ENCODE measurements at places on chromosomes 16 and 17. TPM values are rescaled to one million over a fixed set of nuclear protein-coding genes. Genes with fewer than 3 reads are reported as not detected.

GRCh38 chr16:78953526-78953925 lies 647.0 kb downstream of the MAF start:
- H3K27me3 ChIP-seq, result no peaks in the 10 kb centered on the region
- H3K4me1 ChIP-seq, result peaks cover 2% of the 10 kb centered on the region
- no peaks in the 10 kb centered on the region for H3K36me3 ChIP-seq
- no peak overlapping the region for H3K27ac ChIP-seq
- no peak overlapping the region for H3K4me3 ChIP-seq
- DNase-seq, result no peak

The NKD1 gene
- 1.7 TPM for total RNA-seq

GRCh38 chr16:73365016-73365551 lies 317.2 kb upstream of the ZFHX3 start:
- DNase-seq, result no peak
- H3K4me3 ChIP-seq, result no peak overlapping the region
- H3K27ac ChIP-seq, result no peak overlapping the region
- no peaks in the 10 kb centered on the region for H3K36me3 ChIP-seq
- H3K4me1 ChIP-seq, result no peaks in the 10 kb centered on the region

The AANAT gene
- not detected for total RNA-seq

DNA sequence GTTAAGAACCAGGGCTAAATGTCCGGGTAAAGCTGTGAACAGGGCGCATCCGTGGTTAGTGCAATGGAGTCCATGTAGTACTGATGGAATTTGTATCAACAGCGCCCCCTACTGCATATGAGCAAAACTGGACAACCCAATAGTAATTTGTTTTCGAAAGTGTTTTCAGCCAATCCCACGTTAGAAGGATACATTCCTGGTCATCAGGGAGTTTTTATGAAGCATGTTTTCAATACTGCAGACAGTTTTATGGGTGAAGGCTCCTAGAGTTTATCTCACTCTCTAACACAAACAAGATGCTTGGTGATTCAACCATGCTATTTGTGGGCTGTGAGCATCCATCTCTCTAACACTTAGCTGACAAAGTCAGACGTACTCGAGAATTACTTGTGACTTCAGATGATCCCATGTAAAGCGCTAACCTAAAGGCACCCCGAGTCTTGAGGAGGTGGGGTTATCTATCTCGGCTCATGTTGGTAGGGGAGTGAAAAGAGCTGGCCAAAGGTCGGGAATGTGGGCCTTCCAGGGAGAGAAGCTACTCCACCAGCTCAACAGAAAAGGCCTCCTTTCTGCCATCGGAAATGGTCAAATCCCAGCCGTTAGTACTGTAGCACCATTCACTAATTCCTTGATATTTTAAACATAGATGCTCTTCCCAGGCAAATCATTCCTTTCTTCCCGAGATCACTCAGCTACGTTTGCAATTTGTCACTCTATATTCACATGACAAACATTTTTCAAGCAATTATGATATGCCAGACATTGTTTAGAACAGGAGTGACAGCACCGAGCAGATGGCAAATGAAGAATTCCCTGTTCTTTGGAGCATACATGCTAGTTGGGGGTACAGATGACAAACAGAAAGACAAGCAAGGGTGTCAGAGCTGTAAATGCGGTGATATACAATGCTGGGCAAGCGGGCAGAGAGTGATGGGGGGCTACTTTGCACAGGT lies 46.9 kb upstream of the HNF1B start:
- no peaks in the 10 kb centered on the region for H3K36me3 ChIP-seq
- DNase-seq, result peak; percentile 87
- H3K27me3 ChIP-seq, result peaks cover 35% of the 10 kb centered on the region
- peaks cover 6% of the 10 kb centered on the region for H3K4me1 ChIP-seq
- H3K4me3 ChIP-seq, result no peak overlapping the region
- no peak overlapping the region for H3K27ac ChIP-seq

GRCh38 chr16:85353839-85354685 lies 241.8 kb upstream of the CIBAR2 start:
- no peaks in the 10 kb centered on the region for H3K4me1 ChIP-seq
- H3K27ac ChIP-seq, result no peak overlapping the region
- no peak overlapping the region for H3K4me3 ChIP-seq
- H3K27me3 ChIP-seq, result no peaks in the 10 kb centered on the region

- H3K4me1 ChIP-seq, result no peaks in the 10 kb centered on the region
- H3K4me3 ChIP-seq, result no peak overlapping the region
- no peaks in the 10 kb centered on the region for H3K27me3 ChIP-seq
- DNase-seq, result no peak
Observed at GRCh38 chr17:50458701-50459676, 9.7 kb downstream of the CHAD start.

DNA sequence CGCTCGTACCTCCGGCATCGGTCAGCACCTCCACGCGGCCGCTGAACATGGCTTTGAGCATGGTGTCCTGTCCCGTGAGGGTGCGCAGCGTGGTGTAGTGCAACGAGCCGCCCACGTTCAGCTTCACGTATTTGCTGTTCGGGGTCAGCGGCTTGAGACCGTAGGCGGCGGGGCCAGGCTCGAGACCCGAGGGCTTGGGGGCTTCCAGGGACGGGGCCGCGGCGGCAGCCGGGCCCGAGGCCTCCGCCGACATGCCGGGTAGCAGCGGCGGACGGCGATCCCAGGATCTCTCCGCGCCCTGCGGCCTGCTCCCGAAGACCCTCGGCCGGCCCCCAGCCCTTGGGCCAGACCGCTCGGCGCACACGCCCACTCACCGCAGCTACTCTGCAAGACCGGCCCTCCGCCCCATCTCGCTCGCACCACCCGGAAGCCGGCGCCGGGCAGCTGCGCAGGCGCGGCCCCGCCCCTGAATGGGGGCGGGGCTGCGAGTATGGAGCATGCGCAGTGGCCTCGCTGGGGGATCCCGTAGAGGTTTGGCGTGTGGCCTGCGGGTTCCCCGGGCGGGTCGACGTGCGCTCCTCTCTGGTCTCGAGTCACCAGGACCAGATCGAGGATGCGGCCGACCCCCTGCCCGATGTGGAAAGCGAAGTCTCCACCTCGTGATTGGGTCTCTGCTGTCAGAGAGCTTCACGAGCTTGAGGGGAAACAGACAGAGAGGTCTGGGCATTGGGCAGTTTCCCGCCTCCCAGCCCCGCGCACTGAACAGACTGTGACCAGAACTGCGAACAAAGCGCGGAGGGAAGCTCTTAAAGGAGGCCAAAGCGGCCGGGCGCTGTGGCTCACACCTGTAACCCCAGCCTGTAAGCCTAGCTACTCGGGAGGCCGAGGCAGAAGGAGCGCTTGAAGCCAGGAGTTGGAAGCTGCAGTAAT lies at the start of gene KCTD13:
KCTD13 (minus strand) TSS at position 446 of the 930 bp plus-strand sequence; CDS start at position 253, 193 bp downstream.
- peaks cover 34% of the 10 kb centered on the region for H3K4me1 ChIP-seq
- H3K27me3 ChIP-seq, result no peaks in the 10 kb centered on the region
- peaks cover 24% of the 10 kb centered on the region for H3K36me3 ChIP-seq
- peak; percentile 99 for DNase-seq
- H3K4me3 ChIP-seq, result peak within 1 kb of the TSS; percentile 91

DNA sequence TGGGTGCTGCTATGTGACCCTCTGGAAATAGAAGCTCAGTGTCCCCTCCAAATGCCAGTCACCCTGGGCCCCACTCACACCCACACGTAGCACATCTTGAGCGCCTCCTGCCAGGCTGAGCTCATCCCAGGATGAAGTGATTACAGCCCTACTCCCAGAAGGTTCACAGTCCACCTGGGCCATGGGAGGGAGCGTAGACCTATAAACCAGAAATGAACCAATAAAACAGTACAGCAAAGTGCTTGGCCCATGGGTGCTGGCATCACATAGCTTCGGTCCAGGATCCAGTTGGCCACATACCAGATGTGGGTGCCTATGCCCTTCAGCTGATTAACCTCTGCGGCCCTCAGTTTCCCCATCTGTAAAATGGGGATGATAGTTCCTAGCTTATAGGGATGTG lies 2.2 kb upstream of the BICDL2 start:
- H3K4me1 ChIP-seq, result peaks cover 13% of the 10 kb centered on the region
- no peak overlapping the region for H3K4me3 ChIP-seq
- H3K36me3 ChIP-seq, result peaks cover 1% of the 10 kb centered on the region
- peaks cover 55% of the 10 kb centered on the region for H3K27me3 ChIP-seq
- H3K27ac ChIP-seq, result no peak overlapping the region

DNA sequence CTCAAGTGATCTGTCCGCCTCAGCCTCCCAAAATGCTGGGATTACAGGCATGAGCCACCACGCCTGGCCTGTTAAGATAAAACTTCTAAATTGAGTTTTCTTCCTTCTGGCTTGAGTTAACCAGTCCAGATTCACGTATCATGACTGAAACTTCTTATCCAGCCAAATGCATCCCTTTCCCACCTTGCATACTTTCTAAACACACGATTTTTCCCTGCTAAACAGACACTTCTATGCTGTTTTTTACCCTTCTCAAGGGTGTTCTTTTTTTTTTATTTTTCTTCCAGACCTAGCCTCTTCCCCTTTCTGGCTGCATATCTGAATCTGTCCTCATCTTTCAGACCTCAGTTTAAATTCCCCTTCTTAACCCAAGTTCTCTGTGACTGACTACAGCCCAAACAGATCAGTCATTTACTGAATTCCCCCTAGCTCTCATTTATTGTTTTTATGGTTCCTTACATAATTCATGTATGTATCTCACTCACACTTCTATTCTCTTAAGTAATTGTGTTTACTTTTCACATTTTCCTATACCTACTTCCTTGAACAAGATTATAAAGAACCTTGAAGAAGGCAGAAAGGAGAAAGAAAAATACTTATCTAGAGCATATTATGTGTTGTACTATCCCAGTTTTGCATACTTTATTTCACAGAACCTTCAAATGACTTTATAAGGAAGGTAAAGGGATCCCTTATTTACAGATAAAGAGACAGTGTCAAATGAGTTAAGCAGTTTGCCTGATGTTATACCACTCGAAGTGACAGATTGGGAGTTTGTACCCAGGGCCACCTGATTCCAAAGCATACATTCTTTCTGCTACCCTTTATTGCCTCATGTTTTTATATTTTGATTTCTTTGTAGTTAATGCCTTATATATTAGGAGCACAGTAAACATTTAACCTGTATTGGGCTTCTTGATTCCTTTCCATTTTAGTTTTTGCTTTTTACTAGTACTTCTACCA lies 5.2 kb downstream of the EVI2B start:
- DNase-seq, result no peak
- peaks cover 50% of the 10 kb centered on the region for H3K4me1 ChIP-seq
- peak overlapping the region; percentile 91 for H3K27ac ChIP-seq
- H3K27me3 ChIP-seq, result no peaks in the 10 kb centered on the region
- H3K4me3 ChIP-seq, result peak overlapping the region; percentile 93

The CD300H gene
- not detected for total RNA-seq

- H3K27ac ChIP-seq, result no peak overlapping the region
- no peaks in the 10 kb centered on the region for H3K4me1 ChIP-seq
- DNase-seq, result no peak
- H3K4me3 ChIP-seq, result no peak overlapping the region
- peaks cover 2% of the 10 kb centered on the region for H3K27me3 ChIP-seq
Observed at GRCh38 chr16:48132696-48133095, 23.1 kb downstream of the ABCC12 start.

DNA sequence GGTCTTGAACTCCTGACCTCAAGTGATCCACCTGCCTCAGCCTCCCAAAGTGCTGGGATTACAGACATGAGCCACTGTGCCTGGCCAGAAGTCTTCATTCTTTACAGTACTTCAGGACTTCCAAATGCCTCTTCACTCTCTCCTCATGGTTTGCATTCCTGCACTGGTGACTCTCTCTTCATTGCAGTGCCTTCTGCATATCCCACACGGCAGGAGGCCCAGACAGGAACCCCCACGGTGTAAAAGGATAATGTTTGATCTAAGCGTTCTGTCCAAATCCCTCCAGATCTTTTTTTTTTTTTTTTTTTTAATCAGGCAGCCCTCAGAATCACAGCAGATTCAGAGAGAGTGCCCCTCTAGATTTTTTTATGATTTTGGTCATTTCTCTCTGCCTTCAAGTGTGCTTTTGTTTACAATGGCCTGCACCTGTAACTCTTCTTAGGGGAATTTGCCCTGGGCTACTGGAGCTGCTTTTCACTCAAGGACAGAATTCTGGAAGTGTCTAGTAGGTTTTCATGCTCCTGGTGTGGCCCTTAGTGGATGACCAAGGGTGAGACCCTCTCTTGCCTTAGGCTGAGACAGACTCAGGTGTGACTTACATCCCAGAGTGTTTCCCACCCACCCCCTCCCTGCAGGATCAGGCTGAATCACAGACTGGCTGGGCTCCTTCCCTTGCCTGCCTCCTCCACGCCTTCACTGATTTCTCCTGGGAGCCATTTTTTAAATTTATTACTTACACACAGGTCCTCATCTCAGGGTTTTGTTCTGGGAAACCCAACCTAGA lies 19.8 kb upstream of the NF1 start:
- H3K4me3 ChIP-seq, result no peak overlapping the region
- no peaks in the 10 kb centered on the region for H3K36me3 ChIP-seq
- peaks cover 2% of the 10 kb centered on the region for H3K27me3 ChIP-seq
- no peak overlapping the region for H3K27ac ChIP-seq
- DNase-seq, result no peak

DNA sequence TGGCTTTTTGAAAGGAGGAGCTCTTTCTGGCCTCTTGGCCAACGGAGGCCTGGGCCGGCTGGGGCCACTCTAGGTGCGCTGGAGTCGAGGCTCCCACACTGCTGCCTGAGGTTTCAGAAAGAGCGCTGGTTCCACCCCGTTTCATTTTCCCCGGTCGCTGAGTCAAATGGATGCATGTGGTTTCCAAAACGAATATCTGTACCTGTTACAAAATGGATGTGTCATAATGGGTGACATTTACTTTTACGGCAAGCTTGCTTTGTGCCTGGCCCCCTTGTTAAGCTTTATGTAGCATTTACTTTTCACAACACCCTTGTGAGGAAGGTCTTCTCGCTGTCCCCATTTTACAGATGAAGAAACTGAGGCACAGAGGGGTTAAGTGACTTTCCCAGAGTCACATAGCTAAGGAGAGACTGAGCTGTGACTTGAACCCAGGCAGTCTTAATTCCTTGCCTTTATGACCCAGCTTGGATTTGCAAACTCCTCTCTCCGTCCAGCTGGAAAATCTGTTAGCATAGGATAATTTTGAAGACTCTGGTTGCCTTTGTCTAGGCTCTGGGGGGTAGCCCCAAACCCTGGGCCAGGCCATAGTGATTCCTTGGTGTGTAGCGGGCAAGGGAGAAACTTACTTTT lies 10.6 kb downstream of the KSR1 start:
- no peaks in the 10 kb centered on the region for H3K27me3 ChIP-seq
- H3K4me3 ChIP-seq, result peak overlapping the region; percentile 83
- peaks cover 19% of the 10 kb centered on the region for H3K36me3 ChIP-seq
- peaks cover 82% of the 10 kb centered on the region for H3K4me1 ChIP-seq
- peak; percentile 93 for DNase-seq
- peak overlapping the region; percentile 97 for H3K27ac ChIP-seq

GRCh38 chr17:18278867-18279266 lies 18.4 kb downstream of the MIEF2 start:
- no peaks in the 10 kb centered on the region for H3K27me3 ChIP-seq
- no peak overlapping the region for H3K4me3 ChIP-seq
- peaks cover 48% of the 10 kb centered on the region for H3K36me3 ChIP-seq
- DNase-seq, result no peak

The PLEKHH3 gene
- 0.77 TPM for total RNA-seq

GRCh38 chr16:30474074-30474452 lies 1.5 kb downstream of the ITGAL start:
- DNase-seq, result no peak
- H3K36me3 ChIP-seq, result peaks cover 52% of the 10 kb centered on the region
- peaks cover 64% of the 10 kb centered on the region for H3K4me1 ChIP-seq
- H3K4me3 ChIP-seq, result peak overlapping the region; percentile 100
- peak overlapping the region; percentile 96 for H3K27ac ChIP-seq
- H3K27me3 ChIP-seq, result no peaks in the 10 kb centered on the region

- H3K4me3 ChIP-seq, result no peak overlapping the region
- peaks cover 1% of the 10 kb centered on the region for H3K4me1 ChIP-seq
- H3K36me3 ChIP-seq, result no peaks in the 10 kb centered on the region
- no peak overlapping the region for H3K27ac ChIP-seq
Observed at GRCh38 chr17:80113033-80113484, 11.7 kb downstream of the GAA start.

All from activated CD4-positive, alpha-beta T cell treated with anti-CD3 and anti-CD28 coated beads, Interleukin-2, amount 10 ng/mL, durations not matched to agents 24 days and 14 days (primary cell).